ENCODE measurements at places on chromosomes 12 and 14.

DNA sequence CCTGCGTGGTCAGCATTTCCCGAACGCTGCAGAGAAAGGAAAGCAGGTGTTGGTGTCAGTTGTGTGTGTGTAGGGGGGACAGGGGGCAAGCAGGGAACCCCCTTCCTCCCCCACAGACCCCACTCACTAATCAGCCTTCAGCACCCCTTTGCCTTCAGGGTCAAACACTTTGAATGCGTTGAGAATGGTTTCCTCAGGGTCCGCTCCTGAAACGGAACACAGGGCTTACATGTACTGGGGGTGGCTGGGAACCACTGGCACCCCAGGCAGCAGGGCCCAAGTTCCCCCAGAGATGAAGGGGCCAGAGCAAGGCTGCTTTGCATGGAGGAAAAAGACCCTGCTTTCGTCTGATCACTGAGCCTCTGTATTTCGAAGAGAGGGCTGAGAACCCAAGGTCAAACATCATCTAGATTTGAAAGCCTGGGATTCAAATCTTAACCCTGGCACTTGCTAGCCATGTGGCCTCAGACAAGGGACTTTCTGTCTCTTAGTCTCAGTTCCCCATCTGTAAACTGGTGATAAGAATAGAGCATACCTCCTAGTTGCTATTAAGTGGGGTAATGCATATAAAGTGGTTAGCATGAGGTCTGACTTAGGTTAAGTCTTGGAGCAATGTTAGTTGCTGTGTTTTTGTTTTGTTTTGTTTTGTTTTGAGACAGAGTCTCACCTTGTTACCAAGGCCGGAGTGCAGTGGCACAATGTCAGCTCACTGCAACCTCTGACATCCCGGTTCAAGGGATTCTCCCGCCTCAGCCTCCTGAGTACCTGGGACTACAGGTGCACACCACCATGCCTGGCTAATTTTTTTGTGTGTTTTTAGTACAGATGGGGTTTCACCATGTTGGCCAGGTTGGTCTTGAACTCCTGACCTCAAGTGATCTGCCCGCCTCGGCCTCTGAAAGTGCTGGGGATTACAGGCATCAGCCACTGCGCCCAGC, 7.0 kb downstream of the MYL2 start:
- DNase-seq, result no peak

DNA sequence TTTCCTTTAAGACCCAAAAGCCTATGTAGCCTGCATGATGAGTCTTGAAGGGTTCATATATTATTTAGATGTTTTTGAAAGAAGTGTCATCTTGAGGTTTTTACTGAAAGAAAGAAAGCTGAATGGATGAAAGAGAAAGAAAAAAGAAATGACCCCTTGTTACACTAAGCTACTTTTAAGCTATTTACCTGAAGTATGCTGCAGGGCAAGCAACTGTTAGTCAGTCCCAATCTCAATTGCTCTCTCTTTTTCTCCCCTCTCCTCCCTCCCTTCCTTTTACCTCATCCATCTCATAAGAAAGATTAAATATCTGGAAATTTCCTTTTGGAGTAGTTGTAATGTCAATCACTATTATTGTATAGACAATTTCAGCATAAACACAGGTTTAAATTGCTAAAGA, 512.4 kb downstream of the TMTC2 start:
- DNase-seq, result no peak

GRCh38 chr12:16920451-16920850, 314.5 kb upstream of the LMO3 start:
- DNase-seq, result no peak

DNA sequence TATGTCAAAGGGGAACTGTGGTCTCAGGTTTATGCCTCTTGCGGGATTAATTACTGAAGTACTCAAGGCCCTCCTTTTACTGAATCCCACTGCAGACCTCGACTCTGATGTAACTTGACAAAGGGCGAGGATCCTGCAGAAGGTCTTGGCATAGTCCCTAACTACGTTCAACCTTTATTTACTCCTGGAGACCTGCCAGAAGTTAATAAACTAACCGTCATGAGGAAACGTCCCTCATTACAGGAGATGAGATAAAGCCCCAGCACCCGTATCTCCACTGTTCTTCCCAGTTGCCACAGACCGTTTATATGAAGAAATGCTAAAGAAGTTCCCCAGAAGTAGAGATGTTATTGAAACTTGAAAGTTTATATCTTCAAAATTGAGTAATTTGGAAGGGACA, 190.9 kb downstream of the ETV6 start:
- no peak for DNase-seq

DNA sequence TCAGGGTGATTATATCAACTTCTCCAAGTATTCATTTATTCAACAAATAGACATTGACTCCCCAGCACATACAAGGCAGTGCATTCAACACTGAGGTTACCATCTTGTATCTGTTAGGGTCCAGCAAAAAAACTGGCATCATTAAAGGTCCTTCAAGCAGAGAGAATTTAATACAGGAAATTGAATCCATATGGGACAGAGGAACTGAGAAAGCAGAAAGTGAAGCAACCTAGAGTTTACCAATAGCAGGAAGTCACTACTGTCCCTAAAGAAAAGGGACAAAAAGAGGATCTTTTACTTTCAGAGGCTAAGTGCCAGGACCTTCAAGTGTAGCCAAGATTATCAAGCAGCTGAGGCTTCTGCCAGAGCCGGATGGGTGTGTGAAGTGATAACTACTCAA, 237.8 kb upstream of the TBX3 start:
- no peak for DNase-seq

DNA sequence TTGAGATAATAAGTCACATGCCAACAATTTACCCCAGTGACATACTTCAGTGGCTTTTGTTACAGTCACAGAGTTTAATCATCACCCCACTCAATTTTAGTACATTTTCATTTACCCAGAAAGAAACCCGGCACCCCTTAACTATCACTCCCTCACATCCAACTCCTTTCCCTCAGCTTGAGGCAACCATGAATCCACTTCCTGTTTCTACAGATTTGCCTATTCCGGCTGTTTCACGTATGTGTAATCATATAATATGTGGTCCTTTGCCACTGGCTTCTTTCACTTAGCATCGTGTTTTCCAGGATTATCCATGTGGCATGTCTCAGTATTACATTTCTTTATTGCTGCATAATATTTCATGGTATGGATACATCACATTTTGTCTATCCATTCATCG, 147.5 kb downstream of the CFAP54 start:
- no peak for DNase-seq

DNA sequence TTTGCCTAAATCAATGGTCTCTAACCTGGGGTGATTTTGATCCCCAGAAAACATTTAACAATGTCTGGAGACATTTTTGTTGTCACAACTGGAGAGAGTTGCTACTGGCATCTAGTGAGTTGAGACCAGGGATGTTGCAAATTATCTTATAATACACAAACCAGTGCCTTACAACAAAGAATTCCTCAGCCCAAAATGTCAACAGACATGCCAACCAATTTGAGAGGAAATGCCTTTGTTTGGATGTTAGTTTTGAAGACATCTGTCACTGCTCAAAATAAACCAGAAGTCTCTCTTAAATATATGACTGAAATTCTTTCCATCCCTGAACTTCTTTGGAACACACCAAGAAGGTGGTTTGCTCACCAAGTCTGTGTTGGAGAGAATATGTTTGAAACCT, 336.9 kb upstream of the ATP2B1 start:
- DNase-seq, result no peak

- DNase-seq, result no peak
Measured at GRCh38 chr12:121657305-121658008, 12.0 kb downstream of the MORN3 start.

DNA sequence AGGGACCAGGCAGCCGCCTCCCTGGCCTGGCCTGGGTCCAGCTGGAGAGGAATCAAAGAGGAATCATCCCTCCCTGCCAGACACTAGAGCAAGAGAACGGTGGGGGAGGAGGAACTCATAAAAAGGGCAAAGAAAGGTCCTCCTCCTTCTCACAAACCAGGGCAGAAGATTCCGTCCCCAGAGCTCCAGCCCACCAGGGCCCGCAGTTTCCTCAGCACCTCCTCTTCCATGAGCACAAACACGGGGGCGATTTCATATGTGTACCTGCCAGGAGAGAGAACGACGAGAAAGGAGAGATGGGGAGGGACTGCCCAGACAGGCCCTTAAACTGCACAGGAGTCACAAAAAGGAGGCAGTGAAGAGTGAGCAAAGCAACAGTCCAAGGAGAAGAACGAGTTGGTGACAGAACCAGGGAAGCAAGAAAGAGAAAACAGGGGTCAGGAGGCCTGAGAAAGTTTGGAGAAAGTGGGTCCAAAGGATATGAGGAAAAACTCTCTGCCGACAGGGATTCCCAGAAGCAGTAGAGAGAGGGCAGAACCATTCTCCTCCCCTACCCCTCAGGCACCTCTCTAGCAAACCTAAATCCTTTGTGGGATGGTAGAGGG, 8.7 kb upstream of the ZNF740 start:
- DNase-seq, result no peak

- no peak for DNase-seq
Measured at GRCh38 chr12:90611891-90612290, 343.1 kb downstream of the CCER1 start.

GRCh38 chr12:103505371-103506236, 9.8 kb upstream of the C12orf42 start:
- DNase-seq, result no peak

DNA sequence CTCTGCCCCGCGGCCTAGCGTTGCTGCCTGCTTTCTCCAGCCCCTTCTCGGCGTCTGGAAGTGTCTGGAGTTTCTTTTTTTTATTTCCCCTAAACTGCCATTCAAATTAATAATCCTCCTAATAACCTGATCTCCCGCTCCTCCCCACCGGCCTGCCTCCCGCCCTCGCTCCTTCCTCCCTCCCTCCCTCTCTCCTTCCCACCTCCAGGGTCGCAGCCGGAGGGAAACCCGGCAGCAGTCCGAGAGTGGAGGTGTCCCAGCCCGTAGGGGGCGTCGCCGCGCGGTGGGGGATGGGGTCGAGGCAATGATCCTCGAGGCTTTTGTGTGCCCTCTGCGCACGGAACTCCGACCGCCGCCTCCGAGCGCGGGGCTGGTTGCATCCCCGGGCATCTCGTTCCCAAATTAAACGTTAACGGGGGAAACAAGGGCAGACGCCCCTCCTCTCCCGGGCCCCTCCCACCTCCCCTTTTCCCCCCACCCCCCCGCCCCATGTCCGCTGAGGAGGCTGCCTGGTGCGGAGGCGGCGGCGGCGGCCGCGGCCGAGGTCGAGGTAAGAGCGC, 1.0 kb upstream of the SOCS2 start:
- peak; percentile 94 for DNase-seq

GRCh38 chr14:85573406-85573805, 43.5 kb downstream of the FLRT2 start:
- no peak for DNase-seq

DNA sequence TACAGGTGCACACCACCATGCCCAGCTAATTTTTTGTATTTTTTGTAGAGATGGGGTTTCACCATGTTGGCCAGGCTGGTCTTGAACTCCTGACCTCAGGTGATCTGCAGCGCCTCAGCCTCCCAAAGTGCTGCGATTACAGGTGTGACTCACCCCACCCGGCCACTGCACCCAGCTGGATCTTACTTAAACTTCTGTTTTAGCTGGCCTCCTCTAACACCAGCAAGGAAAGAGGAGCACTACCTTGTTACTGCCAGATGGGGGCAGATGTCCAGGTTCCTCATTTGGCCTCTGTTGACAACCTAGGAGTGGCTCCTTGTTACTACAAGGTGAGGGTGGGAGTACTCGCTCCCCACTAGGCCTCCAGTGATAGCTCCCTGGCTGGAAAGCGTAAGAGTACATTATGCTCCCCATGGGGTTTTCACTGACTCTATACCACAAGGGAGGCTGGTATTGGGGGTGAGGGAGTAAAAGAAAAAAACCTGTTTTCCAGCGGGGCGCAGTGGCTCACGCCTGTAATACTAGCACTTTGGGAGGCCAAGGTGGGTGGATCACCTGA, 13.2 kb upstream of the ARF6 start:
- DNase-seq, result peak; percentile 64

DNA sequence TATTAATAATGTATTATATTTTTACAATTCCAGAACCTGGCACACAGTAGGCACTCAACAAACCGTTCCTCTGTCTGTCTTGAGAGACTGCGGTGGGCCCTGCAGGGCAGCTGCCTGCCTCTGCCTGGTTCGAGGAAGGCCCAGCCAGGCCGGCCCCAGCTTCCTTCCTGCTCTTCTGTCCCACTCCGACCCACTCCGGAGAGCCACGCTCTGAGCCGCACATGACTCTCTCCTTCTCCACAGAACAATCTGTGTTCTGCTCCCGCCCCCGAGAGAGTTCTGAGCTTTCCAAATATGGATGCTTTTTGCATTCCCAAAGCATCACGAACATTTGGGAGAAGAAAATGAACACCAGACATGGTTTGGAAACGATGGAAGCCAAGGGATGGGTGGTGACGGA, 57.3 kb downstream of the TTC7B start:
- DNase-seq, result no peak
